ENCODE measurements at places on chromosomes 16 and 17.

DNA sequence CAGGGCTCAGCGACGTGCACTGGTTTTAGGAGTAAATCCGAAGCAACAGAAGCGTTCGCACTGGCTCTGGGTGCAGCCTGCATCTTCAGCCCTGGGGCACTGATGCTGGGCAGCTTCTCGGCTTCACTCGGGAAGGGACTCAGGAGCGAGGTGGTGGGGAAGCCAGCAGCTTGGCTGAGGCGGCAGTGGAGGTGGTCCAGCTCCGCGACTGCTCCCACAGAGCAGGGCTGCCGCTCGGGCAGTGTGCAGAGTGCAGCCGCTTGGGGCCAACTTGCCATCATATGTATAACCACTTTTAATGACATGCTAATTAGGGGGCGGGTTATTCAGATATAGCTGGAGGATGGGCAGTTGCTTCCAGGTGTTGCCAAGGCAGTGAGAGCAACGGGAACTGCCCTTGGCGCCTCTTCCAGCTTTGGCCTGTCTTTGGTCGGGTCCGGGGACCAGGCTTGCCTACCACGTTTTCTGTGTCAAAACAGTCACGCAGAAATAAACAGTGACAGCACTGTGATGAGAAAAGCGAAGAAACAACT, 26.7 kb downstream of the METRNL start:
- no peak for DNase-seq

- DNase-seq: no peak
These were observed 10.8 kb downstream of the KCTD5 start for GRCh38 chr16:2692948-2693651.

- DNase-seq: no peak
These were observed 22.4 kb upstream of the EIF1 start for GRCh38 chr17:41666237-41666641.

DNA sequence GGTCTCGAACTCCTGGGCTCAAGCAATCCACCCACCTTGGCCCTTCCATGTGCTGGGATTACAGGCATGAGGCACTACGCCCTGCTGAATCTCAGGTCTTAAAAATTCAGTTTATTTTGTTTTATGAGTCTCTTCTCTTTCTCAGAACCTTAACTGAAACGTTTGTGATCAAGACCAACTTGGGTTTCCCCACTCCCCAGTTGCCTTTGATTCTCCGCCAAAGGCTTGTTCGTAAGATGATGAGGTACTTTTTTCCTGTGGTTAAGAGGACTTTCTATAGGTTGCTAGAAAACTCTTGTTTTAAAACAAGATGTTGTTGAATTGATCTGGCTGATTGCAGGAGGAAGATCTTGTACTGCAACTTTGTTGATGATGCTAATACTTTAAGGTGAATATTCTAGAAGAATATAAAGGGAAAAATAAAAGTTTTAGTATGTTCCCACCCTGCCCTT, 11.7 kb downstream of the ABCC1 start:
- no peak for DNase-seq
